ENCODE measurements at places on chromosomes 5 and 9.

- DNase-seq = no peak
Measured at GRCh38 chr9:114085387-114085789, 7.3 kb upstream of the AMBP start.

DNA sequence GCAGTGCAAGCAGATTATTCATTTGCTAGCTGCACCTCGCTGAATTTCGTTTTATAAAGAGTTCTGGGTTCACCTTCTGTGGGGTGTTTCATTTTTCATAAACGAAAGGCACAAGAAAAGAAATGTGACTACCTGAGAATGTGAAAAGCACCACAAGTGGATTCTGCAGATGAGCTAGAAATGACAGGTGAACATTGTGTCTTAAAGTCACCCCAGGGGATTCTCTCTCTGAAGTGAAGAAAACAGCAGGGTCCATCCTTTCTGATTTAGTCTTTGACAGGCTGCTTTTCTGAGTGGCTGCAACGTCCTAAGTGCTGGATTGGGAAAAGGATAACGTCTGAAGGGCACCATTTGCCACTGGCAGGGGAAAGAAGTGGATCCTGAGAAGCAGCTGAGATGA lies 469.3 kb downstream of the SPATA31D1 start:
- no peak for DNase-seq

DNA sequence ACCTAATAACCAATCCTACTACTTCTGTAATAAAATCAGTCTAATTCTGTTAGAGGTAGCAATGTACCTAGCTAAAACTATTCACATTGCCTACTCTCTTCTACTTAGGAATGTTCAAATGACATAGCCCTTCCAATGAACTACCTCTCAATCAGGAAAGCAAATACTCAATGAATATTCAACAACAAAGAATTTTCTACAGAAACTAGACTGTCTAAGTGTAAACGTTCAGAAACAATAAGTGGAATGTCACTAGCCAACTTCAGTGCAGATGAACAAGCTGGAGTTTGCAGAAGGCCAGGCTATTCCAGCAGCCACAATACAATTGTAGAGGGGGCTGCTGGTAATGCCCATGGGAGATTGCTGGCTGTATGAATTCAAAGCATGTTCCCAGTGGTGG lies 743.2 kb upstream of the CDH10 start:
- DNase-seq = no peak

GRCh38 chr5:149719666-149720065 lies 10.4 kb upstream of the PPARGC1B start:
- peak; percentile 40 for DNase-seq

GRCh38 chr5:34957321-34957720 lies 28.0 kb downstream of the DNAJC21 start:
- no peak for DNase-seq

DNA sequence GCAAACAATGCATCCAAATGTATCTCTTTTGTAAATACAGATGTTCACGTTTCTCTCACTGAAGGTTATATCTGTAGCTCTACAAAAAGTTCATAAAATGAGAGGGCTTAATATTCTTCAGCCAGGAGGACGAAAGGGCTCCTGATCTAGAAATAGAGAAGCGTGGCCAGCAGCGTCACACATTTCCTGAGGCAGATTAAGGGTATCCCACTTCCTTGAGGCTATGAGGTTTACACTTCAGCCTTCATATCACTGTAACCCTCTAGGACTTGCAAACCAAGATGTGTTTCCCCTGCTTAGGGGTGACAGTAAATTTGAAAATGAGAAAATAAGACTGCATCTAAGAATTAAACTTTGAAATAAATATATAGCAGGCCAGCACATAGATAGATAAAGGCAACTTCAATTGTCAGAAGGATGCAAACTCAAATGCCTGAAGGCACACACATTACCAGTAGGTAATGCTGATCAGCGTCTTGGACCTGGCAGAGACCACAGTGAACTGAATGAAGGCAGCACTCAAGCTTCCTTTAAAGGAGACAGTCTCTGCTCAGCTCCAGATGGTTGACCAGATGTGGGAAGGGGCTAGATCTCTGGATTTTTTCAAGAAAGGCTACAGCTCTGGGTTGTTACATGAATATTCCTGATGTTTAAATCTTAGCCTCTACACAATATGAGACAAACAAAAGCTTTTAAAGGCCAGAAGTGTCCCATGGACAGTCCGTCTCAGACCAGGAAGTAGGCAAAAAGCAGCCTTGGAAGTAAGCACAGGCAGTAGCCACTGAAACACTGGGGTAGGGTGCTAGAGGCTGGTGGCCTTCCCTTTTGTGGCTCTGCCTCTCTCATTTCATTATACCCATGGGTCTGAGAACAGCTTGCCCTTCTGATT lies 197.7 kb downstream of the MCTP1 start:
- no peak for DNase-seq

GRCh38 chr9:33113799-33114547 lies 37.5 kb upstream of the SMU1 start:
- no peak for DNase-seq

DNA sequence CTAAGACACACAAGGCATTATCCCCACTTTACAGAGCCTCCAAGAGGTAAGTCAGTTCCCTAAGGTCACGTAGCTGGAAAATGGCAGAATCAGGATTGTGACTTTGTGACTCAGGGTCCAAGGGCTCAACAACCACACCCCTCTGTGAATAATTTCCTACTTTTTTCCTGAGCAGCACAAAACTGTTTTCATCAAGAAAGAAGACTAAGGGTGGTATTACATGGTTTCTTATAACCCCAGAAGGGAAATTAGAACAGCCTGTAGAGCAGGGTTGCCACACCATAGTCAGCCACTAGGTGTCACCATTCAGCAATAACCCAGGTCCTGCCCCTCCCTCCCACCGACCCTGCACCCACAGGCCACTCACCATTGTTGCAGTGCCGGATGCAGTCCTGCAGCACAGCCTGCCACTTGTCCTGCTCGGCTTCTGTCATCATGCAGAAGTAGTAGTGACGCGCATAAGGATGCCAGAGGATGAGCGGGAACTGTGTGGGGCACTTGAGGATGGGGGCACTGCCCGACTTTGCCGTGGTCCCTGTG lies 72.1 kb downstream of the LRSAM1 start:
- DNase-seq = peak; percentile 40

DNA sequence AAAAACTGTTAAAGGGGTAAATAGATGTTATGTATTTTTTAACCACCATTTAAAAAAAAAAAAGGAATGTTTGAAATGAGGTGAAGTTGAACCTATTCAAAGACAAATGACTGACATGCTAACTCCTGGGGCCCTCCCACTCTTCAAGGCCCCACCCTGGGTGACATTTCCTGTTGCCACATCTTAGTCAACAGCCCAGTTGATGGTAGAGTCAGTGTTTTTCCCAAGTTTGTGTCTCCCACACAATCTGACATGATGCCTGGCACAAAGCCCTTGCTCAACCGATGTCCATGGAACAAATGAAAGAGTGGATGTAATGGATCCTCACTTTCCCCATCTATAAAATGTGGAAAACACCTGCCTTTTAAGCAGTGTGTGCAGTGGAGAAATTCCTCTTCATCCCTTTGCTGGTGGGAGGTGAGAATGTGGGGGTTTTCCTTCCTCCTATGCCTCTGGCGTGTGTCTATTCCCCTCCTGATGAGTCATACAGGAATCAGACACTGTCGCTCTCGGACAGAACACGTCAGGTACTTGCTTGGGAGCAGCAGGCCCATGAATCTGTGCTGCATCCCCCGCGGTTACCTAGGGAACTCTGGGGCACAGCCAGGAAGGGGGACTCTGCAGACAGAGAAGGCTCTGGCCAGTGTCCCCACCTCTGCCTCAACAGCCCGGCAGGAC lies 13.7 kb upstream of the ADRA1B start:
- DNase-seq = no peak

DNA sequence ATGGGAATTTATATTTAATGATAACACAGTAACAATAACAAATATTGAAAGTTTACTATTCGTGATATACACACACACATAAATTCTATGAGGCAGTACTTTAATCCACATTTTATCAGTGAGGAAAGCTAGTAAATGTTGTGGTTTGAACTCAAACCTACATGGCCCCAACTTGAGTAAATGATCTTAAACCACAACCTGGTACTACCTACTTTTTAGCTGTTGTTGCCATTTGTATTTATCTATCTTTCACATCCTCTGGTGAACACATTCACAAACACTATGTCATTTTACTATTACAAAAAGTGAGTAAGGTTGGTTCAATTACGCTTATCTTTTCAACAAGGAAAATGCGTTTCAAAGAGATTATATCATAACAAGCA lies 186.1 kb downstream of the SMC2 start:
- DNase-seq = peak; percentile 7

GRCh38 chr9:93114984-93115335 lies 18.9 kb downstream of the CARD19 start:
- DNase-seq = no peak

- DNase-seq = no peak
Measured at GRCh38 chr5:152397581-152397980, 7.5 kb downstream of the NMUR2 start.

- DNase-seq = peak; percentile 51
Measured at GRCh38 chr5:33336891-33337636, 103.7 kb upstream of the TARS1 start.

DNA sequence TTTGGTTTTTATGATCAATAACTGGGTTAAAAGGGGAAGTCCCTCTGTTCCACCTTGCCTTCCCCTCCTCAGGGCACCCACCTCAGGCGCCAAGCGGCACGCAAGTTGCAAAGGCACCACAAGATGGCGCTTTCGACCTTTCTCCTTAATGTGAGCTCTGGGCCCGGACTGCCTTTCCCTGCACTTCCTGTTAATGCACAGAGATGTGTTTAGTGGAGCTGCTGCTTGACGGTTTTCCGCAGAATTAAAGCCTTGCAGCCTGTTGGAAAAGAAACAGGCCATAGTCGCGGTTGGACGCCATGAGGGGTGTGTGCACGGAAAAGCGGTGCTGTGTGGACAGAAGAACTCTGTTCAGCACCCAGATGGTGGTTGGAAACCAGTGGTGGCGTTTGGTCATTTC lies 17.9 kb downstream of the CXCL14 start:
- peak; percentile 61 for DNase-seq
